ENCODE measurements at places on chromosomes 16 and 17.

GRCh38 chr16:86398622-86399021, 111.7 kb upstream of the FOXF1 start:
- no peak for DNase-seq

- no peak for DNase-seq
These were observed at the start of the genes ABI3 and GNGT2 for GRCh38 chr17:49210158-49211029. Gene ABI3, plus strand, starts transcription at chr17:49210707. Its CDS starts 18 bp downstream, at chr17:49210725. Gene GNGT2, minus strand, starts transcription at chr17:49210574. Its CDS starts 3,152 bp downstream, at chr17:49207422.

DNA sequence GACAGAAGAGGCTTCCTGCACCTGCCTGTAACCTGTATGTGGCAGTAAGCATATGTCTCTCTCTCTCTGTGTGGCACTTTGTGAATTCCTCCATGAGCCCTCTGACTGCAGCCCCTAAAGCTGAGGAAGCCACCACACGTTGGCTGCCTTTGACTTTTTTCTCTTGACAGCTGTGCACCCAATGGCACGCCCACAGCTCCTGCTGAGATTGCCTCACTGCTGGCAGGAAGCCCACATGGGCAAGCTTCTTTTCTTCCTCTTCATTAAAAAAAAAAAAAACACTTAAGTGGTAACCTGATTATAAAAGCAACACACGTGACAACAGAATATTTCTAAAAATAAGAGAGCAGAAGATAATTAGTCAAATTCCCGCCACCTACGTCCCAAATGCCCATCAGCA, 34.0 kb upstream of the PIRT start:
- DNase-seq = no peak

GRCh38 chr17:12021623-12022140, 1.0 kb downstream of the MAP2K4 start:
- DNase-seq = no peak

DNA sequence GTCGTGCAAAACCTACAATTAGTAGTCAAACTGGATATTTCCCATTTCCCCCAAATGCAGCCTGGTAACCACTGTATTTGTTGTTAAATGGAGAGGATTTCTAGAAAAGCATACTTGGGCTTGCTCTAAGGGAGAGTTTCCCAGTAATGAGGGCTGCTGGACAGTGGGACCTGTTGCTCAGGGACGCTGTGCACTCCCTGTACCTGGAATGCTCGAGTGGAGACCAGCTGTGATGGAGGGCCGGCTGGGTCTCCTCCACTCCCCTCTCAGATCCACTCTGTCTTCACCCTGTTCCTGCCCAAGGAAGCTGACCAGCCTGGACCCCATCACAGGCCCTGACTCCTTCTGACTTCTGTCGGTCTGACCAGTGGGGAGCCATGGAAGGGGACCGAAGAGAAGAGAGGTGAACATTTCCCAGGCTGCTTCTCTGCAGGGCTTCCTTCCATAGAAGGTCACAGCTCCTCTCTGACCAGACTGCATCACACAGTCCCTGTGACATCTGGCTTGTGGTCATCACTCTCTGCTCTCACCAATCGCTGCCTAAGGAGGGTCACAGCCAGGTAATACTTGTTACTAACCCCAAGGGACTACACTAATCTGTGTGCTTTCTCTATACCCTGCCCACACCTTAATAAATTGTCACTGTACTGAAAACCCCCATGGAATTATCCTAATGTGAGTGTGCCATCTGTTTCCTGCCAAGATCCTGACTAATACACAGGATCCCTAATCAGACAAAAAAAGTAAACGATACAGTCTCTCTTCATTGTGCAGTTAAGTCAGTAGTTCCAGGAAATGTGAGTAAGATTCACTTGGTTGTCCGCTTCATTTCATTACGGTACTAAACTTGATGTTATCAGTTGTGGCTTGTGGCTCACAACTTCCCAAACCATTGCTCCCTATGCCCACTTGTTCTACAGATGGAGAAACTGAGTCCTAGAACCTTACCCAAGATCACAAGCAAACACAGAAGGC, 102.4 kb downstream of the CCT6B start:
- no peak for DNase-seq

DNA sequence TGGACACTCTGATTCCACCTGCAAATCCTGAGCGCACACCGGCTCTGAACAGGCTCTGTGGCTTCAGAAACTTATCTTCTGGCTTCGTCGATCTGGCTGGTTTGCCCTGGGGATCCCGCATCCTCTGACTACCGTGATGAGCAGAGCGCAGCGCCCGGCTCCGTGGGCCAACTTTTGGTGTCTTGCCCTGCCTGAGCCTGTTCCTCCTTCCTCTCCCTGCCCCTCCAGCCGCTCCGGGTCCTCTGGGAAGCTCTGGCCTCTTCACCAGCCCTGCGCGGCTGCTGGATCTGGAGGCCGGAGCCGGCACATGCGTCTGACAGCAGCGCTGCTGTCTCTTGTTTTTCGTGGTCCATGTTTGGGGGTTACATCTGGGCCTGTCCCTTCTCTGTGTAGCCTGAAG, 65.6 kb downstream of the JPH3 start:
- no peak for DNase-seq

- DNase-seq = no peak
These were observed 41.3 kb downstream of the TBX21 start for GRCh38 chr17:47774331-47774730.

GRCh38 chr16:49596068-49596467, 222.5 kb downstream of the C16orf78 start:
- no peak for DNase-seq

DNA sequence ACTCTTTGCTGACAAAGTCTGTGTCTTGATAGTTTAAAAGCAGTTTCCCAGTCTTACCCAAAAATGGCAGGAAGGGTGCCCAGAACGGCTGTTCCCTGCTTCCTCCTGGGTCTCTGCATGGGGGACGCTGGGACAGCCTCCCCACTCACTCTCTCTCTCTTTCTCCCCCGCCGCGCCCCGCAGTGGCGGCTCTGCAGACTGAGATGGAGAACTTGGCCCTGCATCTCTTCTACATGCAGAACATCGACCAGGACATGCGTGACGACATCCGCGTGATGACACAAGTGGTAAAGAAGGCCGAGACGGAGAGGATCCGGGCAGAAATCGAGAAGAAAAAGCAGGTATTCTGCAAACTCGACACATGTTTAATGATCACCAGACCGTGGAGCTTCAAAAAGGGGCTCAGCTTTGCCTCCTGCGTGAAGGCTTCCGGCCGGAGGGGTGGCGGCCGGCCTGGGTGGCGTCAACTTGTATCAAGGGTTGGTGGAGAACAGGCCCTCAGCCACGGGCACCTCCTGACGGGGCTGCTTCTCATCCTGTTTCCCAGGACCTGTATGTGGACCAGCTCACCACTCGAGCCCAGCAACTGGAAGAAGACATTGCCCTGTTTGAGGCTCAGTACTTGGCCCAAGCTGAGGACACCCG, 22.0 kb downstream of the CCDC40 start:
- no peak for DNase-seq

- DNase-seq = no peak
These were observed 80.3 kb downstream of the ARHGAP23 start for GRCh38 chr17:38508570-38508950.

DNA sequence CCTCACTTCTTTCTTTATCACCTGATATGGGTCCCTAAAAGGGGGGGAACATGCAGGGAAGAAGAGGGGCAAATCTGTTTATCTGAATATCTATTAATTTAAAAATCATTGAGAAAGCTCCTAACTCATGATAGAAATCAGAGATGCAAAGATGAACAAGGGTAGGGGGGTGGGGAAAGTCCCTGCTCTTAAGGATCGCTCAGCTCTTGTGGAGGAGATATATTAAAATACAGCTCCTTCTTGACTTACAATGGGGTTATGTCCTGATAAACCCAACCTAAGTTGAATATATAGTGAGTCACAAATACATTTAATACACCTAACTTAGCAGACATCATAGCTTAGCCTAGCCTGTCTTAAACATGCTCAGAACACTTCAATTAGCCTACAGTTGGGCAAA, 237.5 kb downstream of the MAF start:
- no peak for DNase-seq

DNA sequence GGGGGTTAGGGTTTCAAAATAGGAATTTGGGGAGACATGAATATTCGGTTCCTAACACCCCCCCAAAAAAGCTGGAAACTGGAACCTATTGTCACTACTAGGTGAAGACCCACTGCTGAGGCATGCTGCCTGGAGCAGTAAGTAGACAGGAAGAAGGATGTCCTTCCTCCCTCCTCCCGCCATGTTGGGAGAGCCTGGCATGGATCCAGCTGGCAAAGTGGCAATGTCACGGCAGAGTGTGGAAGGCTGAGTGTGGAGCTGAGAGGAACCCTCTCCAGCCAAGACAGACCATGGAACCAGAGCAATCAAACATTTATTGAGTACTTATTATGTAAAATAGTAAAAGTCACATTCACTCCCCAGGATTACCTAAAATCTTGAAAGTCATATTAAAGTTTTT, 49.0 kb downstream of the CCDC182 start:
- DNase-seq = no peak

DNA sequence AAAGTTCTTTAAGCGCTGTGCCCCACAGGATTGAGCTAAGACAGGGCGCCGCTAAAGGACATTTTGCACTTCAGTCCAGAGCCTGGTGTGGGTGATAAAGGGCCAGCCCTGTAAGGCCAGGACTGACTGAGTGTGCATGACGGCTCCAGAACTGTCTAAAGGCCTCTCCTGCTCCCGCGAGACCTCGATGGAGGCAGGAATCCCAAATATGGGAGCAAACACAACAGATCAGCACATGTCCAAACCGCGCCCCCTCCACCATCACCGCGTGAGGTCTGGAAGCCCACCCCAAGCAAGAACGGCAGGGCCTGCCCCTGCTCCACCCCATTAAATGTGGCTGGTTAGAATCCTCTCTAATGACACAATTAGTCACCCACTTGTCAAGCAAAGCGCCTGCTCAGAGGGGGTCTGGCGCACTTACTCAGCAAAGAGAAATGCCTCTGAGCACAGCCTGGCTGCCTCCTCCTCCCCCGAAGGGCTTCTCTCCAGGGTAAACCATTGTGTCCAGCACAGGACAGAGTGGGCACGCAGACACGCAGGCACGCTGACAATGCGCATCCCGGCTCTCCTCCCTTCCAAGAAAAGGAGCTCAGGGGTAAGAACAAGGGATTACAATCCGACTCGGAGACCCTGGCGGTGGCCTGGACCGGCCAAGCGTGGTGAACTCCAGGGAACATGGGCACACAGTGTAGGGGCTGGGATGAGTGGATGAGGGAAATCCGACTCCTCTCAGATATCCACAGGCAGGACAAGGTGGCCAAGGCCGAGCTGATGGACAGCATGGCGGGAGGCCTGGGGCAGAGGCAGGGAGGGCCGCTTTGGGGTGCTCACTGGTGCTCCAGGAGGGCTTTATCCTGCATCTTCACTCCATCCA, 1.5 kb downstream of the MXRA7 start:
- peak; percentile 65 for DNase-seq

- no peak for DNase-seq
These were observed 22.2 kb upstream of the TOX3 start for GRCh38 chr16:52568983-52569690.

Data from dorsolateral prefrontal cortex (tissue), 122 donors.